ENCODE measurements at places on chromosomes 2 and 18.

DNA sequence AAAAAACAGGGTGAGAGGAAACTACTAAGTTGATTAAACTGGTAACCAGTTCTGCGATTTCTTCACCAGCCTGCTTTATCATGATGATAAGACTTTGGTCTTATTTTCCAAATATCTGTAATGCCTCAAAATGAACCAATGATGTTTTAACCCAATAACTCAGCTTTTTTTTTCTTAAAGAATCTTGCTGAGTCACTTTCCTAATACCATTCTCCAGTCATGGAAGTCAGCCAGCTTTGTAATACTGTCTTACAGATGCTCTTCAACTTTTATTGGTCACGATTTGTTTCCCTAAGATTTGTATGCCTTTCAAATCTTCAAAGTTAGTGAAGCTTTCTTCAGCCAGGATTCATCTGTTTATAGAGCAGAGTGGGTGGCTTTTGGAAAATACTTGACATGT, 47.7 kb upstream of the SMIM21 start:
- DNase-seq, result no peak

DNA sequence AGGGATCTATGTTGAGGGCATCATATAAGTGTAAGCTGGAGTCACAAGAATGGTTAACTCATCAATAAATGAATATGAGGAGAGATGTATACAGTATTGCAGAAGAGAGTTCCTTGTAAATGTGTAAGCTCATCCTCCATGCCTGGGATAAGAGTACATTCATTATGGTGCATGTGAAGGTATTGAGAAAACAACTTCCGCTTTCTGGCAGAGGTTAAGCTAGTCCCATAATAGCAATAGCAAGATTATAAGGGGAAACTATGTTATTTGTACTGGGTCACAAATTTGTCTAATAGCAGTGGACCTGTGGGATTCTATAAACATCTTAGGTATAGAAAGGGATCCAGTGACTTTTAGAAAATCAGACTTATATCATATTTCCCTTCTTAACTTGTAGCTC, 44.1 kb downstream of the SCN2A start:
- DNase-seq, result no peak

DNA sequence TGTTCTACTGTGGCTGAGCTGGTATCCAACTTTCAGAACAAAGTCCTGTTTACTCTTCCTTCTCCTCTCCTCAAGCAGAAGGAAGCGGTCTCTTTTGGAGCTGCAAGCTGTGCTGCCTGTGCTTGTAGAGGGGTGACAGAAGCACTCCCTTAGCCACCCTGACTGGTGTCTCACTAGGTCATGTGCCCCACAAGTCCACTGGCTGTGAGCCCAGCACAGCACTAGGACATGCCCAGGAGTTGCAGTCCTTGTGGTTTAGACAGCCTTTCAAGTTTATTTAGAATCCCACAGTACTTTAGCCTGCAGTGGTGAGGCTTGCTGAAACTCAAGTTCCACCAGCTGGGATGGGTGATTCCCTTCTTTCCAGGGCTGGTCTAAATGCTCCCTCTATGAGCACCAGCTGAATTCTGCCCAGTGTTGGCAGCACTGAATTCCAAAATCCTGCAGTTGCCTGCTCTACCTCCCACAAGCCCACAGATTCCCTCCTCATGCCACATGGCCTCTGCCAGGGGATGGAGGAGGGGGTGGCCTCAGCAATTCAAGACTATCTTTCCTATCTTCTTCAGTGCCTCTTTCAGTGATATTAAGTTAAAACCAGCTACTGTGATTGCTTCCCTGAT, 61.2 kb downstream of the CCDC85A start:
- no peak for DNase-seq

DNA sequence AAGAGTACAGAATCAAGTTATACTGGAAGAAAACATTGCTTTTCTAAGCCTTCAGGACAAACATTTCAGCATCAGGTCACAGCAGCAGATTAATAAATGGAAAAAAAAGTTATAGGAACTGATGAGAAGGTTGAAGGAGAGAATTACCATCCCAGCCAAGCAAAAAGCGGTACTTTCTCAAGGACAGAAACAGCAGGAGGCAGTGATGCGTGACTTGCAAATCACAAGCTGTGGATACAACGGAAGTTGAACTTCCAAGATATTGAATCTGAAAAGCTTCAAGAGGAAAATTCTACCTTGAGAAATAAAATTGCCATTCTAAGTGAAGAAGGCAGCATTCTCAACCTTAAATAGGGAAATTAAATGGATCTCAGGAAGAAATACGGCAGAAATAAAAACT, 18.5 kb upstream of the SERPINB12 start:
- DNase-seq, result no peak

- DNase-seq, result no peak
Observed at GRCh38 chr2:86744152-86744551, 24.1 kb downstream of the RMND5A start.

GRCh38 chr2:18104595-18105224, 226.2 kb downstream of the KCNS3 start:
- DNase-seq, result no peak

GRCh38 chr2:222623756-222624309, 32.1 kb downstream of the FARSB start:
- no peak for DNase-seq

DNA sequence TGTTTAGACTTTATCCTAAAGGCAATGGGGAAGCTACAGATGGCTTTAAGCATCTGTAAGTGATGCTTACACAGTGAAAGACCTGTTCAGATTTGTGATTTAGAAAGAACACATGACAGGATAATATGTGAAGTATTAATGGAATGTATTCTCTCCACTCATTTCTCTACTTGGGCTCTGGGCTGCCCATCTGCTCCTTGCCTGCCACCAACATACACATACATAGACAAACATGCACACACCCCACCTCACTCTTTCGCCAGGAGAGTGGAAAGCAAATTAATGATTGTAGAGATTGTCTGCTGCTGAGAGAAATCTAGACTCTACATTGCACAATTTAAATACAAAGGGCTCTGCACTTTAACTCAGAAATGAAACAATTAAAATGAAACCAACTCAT, 61.0 kb upstream of the NFE2L2 start:
- DNase-seq, result no peak

DNA sequence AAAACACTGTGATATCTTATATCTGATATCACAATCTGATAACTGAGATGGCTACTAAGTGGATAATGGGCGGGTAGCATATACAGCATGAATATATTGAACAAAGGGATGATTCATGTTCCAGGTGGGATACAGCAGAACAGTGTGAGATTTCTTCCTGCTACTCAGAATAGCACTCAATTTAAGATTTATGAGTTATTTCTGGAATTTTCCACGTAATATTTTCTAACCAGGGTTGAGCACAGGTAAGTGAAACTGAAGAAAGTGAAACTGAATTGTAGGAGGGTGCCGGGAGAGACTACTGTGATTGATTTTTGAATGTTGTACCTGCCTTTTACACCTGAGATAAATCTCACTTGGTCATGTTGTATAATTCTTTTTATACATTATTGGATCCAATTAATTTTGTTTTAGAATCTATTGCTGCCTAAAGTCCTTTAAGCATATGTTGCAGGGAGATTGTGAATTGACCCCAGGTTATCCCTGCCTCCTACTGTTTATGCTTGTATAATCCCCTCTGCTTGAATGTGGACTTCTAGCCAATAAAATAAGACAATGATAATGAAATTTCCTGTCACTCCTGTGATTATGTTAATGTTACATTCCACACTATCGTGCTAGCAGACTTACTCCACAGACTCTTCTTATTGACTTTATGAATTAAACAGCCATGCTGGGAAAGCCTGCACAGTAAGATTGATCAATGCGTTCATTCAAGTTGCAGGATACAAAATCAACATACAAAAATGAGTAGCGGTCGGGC, 67.6 kb upstream of the RBBP8 start:
- DNase-seq, result no peak

DNA sequence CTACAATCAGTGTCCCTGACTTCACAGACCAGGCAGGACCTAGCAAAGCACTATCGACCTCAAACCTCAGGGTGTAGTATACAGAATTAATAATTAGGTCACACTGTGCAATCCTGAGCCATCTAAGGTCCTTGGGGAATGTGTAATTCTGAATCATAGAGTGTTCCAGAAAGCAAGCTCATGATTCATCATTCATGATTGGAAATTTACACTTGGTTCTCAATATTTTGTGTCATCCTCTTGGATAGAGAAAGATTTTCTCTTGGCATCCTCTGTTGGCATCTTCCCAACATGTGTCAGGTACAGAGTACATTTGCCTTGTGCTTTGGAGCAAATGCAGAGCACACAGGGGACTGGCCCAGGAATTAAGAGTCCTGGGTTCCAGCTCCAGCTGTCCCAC, 245.0 kb upstream of the NT5C1B start:
- DNase-seq, result no peak

- no peak for DNase-seq
Observed at GRCh38 chr2:165645930-165646831, 147.9 kb downstream of the GALNT3 start.

- DNase-seq, result no peak
Observed at GRCh38 chr18:653512-653911, 3.9 kb upstream of the TYMS start.

DNA sequence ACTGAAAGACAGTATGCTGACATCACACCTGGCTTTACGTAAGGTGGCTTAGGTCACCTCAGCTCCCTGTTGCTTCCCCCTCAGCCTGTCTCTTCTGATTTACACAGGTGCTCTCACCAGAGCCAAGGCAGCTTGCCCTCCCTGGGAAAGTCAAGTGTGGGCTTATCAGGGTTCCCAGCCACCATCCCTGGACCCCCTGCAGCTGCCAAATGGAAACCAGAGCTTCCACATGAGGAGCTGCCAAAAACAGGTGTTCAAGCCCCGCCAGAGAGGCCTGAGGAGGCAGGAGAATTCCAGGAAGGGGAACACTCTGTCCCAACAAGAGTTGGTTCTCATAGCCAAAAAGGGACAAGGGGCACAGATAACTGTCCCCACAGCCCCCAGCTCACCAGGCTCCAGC, 266.7 kb downstream of the ATAD2B start:
- no peak for DNase-seq

- no peak for DNase-seq
Observed at GRCh38 chr2:158723921-158724802, 71.0 kb upstream of the DAPL1 start.

DNA sequence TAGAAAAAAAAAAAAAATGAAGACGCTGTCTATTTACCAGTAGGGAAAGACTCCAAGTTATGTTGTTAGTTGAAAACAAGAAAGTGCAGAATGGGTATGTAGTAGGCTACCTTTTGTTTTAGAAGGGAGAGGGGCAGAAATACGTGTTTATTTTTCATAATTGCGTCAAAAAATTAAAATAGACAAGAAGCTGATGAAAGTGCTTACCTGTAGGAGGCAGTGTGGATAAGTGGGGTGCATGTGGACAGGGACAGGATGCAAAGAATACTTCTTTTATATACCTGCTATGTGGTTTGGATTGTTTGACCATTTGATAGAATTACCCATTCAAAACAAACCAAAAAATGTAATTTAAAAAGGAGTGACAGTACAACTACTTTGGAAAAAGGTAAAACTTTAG, 3.0 kb upstream of the GCG start:
- no peak for DNase-seq

- peak; percentile 36 for DNase-seq
Observed at GRCh38 chr2:197300139-197300538, 10.4 kb downstream of the ANKRD44 start.

GRCh38 chr18:69691008-69691760, 256.5 kb downstream of the CD226 start:
- no peak for DNase-seq
